ENCODE measurements at places on chromosomes 7 and 10.
A peak's percentile ranks its signal among the peaks of the same experiment; 100 is the strongest.

DNA sequence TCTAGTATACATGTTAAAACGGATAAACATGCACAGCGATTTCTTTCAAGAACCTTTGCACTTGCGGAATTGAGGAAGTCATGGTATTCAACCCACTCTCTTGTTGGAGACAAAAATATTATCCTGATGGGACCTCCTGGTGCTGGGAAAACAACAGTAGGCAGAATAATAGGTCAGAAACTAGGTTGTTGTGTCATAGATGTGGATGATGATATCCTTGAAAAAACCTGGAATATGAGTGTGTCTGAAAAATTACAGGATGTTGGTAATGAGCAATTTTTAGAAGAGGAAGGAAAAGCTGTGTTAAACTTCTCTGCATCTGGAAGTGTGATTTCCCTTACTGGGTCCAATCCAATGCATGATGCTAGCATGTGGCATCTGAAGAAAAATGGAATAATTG lies 6.9 kb downstream of the THNSL1 start:
- DNase-seq = no peak

DNA sequence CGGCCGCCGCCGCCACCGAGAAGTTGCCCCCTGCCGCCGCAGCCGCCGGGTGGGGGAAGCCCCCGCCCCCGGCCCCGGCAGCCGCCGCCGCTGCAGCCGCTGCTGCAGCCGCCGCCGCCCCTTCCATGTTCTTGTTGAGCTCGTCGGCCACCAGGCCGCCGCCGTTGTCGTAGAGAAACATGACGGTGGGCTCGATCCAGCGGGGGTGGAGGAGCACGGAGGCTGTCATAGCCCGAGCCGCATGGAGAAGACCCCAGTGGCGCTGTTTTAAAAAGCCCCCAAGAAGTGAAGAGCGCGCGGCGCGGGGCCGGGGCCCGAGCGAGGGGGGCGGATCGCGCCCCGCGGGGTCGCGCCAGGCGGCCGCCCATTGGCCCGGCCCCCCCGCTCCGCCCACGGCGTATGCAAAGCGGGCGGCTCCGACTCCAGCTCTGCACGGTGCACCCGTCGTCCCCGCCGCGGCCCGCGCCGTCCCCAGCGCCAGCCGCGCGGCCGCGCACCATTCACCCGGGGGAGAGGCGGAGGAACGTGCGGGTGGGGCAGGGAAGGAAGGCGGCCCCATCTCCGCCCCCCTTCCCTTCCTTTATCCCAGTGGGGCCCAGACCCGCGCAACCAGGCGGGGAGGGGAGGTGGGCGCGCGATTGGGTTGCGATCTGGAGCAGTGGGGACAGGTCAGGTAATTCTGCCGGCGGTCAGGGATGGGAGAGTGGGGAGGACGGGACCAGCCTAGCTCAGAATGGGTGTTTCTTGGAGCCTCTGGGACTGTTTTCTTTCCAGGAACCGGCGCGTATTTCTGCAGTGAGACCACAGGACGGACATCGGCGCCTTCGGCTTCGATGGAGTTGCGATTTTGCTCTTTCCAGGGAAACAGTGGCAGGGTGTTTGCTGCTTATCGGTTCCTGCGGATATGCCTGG lies at the start of gene HOXA13:
HOXA13 (minus strand) TSS at position 243 of the 912 bp plus-strand sequence; CDS start at position 229, 14 bp downstream.
- no peak for DNase-seq

- DNase-seq = peak; percentile 57
These were observed 613 bp downstream of the AP5Z1 start for GRCh38 chr7:4775848-4776623.

GRCh38 chr10:119735451-119735850 lies 9.6 kb downstream of the INPP5F start:
- no peak for DNase-seq

DNA sequence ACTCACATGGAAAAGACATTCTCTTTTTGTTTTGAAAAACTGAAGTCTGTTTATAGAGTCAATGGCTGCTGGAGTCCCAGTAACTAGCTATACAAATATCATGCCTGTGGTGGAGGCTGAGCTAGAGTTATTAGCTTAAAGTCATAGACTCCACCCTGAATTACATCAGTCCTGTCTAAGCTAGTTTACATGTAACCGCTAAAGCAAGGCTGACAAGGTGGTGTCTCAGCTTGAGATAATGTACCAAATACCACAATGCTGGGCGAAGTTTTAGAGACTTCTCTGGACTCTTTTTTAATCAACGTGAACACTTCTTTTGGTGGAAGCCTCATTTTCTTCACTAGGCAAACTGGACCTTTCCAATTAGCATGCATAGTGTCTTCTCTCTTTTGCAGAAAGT lies 219.4 kb downstream of the ANK3 start:
- DNase-seq = peak; percentile 2

DNA sequence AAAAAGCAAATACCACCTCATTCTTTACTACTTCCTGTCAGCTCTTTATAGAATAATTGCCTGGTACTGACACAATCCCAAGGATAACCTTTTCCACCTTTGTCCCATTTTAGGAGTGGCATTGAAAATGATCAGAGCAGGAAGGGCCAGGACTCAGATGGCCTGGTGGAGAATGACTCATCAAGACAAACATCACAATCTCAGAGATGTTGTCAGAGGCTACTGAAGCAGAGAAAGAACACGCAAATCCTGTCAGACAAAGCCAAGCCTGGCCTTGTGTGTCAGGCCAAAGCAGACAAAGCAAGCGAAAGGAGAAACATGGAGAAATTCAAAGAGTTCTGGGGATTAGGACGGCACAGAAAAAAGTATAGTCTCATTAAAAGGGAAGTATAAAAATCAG lies 40.9 kb downstream of the NSUN6 start:
- DNase-seq = no peak

GRCh38 chr7:105885387-105886111 lies 9.2 kb upstream of the ATXN7L1 start:
- no peak for DNase-seq

DNA sequence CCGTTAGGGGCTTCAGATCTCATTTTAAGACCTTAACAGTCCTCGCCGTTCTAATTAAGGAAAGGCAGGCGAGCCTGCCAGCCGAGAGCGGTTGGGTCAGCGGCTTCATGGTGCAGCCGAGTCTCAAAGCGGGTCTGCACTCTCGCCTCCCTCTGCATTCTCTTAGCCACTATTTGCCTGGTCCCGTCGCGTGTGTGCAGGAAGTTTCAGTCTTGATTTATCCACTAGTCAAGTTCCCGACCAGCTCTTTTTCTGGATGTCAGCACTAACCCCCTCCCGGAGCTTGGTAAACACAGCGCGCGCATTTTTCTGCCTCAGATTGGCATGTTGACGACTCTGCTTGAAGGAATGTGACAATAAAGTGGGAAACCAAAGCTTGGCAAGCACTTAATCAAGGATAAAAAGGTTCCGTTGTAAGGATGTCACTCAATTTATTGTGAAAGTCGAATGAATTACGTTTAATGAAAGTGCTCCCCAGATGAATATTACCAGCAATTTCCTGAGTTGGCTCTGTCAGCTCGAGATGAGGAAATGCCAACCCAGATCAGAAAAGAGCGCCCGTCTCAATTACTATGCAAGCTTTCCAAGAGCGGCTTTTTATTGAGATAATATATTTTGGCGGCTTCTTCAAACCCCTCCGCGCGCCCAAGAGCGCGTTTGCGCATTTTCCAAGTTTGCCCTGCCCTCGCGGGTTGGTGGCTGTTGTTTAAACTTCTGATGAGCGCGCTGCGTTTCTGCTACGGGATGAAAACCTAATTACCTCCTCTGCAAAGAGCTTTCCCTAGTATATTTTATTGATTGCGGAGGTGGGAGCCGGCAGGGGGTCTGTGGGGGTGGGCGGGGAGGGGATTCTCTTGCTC lies 7.9 kb downstream of the NXPH1 start:
- DNase-seq = no peak

- no peak for DNase-seq
These were observed 108.3 kb downstream of the AOAH start for GRCh38 chr7:36615852-36616540.

DNA sequence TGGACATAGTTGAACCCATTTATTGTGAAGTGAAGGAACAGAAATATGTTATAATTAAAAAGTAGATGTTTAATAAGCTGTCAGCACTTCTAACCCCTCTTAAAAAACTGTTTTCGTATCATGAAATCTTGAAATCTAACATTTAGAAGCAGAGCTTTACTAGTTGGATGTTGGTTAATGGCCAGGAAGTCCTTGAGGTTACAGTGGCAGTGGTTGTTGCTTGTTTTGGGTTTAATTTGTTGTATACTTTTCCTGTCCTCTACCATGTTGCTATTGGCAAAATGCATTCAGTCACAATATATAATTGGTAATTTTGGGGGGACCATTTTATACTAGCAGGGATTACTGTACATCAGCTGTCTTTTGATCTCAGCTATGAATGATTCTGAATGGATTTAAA lies 60.7 kb downstream of the EXOC4 start:
- no peak for DNase-seq

DNA sequence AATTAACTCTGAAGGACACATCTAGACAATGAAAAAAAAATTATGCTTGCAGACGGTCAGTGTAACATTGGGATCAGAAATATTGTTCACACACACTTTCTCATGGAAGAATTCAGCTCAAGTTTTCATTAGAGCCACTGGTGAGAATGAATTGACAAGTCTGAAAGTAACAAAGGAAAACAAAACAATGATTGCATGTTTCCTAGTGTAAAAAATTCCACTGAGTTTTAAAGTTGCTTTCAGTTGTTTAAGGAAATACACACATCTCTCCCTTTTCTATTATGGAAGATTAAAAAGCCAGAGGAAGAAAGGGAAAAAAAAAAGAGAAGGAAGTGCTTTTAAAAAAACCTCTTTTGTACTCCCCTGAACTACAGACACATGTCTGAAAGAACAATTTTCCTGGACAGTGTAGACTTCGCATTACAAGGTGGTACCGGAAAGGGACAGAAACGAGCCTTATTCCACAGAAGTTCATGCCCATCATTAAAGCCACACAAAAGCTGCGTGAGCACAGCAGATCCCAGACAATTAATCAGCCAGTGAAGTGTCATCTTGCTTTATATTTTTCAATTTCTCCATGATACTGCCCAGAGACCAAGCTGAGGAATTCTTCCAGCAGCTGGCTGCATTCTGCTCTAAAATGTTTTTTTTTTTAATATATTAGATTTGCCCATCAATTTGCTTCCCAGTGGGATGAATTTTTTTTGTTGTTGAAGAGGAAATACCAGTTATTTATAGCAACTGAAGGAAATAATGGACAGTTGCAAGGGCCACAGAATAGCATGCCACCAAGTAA lies 294.8 kb downstream of the DOCK4 start:
- no peak for DNase-seq

DNA sequence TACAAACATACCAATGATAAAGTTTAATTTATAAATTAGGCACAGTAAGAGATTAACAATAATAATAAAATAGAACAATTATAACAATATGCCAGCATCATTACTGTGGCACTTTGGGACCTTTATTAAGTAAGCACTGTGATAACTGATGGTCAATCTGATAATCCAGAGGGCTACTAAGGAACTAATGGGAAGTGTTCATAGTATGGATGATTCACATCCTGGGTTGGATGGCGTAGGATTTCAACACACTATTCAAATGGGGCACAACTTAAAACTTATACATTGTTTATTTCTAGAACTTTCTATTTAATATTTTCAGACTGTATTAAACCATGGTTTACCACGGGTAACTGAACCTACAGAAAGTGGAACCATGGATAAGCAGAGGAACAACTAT lies 90.8 kb downstream of the KIF20B start:
- no peak for DNase-seq

- no peak for DNase-seq
These were observed 189.6 kb downstream of the COBL start for GRCh38 chr7:51126813-51127617.

GRCh38 chr7:69780379-69780778 lies 182.1 kb downstream of the AUTS2 start:
- DNase-seq = no peak

- DNase-seq = no peak
These were observed 142.7 kb upstream of the STEAP4 start for GRCh38 chr7:88449410-88449809.

DNA sequence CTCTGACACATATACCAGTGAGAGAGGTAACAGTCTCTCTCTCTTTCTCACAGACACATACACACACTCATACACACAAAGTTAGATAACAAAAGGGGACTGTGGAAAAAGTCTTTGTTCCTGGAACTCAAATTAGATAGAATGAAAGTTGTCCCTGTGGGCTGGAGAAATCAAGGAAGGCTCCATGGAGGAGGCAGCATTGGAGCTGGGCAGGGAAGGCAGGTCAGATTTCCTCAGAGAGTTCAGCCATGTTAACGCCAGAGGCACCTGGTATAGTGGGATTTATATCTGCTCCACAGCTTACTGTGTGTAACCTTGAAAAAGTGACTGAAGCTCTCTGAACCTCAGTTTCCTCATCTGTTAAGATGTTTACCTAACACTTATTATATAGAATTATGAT lies 38.7 kb downstream of the LDB3 start:
- no peak for DNase-seq

- no peak for DNase-seq
These were observed 87.8 kb downstream of the CCDC71L start for GRCh38 chr7:106573125-106573663.

- DNase-seq = peak; percentile 47
These were observed 42.5 kb downstream of the ABLIM1 start for GRCh38 chr10:114615600-114616007.

- no peak for DNase-seq
These were observed 43.9 kb downstream of the GHRHR start for GRCh38 chr7:31007634-31008033.

DNA sequence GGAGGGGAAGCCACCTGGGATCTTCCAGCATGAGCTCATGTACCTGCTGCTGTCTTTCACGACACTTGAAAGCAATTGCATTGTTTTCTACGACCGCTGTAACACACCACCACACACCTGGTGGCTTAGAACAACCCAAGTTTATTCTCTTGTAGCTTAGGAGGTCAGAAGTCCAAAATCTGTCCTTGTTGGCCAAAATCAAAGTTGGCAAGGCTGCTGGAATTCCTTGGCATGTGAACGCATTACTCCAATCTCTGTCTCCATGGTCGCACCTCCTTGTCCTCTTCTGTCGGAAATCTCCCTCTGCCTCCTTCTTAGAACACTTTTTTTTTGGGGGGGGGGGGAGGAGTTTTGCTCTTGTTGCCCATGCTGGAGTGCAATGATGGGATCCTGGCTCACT lies 305.7 kb downstream of the BAMBI start:
- no peak for DNase-seq

DNA sequence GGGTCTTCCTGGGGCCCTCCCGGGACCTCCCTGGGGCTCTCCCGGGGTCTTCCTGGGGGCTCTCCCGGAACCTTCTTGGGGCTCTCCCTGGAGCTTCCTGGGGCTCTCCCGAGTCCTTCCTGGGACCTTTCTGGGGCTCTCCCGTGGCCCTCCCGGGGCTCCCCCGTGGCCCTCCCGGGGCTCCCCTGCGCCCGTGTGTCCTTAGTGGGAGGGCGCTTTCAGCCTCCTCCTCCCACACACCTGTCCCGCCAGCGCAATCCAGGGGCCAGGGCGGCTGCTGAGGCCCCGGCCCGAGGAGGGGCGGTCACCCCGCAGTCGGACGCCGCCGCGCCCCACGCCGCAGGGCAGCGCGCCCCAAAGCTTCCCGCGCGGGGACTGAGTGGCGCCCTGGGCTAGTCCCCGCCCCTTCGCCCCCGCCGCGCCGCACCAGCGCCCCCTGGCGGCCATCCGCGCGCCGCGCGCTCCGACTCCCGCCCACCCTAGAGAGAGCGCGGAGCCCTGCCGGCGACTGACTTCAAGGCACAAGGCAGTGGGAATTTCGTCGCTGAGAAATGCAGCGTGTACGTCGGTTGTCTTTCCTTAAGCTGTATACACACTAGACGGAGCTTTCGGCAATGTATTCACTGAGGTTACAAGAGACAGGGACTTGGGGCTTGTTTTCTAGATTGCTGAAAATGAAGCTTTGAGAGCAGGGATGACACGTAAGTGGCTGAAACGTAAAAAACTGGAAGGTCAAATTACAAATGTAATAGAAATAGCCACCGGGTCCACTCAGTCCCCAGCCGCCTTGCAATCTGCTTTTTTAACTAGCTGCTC lies 47.1 kb downstream of the INSIG1 start:
- peak; percentile 78 for DNase-seq
